ENCODE measurements at places on chromosomes 7 and 10.

GRCh38 chr7:142787034-142787768 is 16.4 kb downstream of the PRSS2 start:
- no peak for DNase-seq

DNA sequence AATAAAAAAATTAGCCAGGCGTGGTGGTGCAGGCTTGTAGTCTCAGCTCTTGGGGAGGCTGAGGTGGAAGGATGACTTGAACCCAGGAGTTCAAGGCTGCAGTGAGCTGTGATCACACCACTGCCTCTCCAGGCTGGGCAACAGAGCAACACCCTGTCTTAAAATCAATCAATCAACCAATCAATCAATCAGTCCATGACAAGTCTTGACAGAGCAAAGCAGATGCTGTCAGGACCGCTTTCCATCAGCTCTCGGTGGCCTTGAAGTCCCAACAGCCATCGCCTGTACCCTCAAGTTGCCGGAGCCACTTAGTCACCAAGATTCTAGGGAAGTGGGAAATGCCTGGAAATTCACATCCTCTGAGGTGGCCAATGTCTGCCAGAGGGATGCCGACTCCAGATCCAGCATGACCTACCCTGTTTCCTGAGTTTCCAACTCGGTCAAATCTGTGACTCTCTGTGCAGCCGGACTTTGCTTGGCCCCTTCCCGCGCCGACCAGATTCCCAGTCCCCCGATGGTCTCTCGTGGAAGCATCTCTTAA is 871 bp upstream of the CCL24 start:
- no peak for DNase-seq

DNA sequence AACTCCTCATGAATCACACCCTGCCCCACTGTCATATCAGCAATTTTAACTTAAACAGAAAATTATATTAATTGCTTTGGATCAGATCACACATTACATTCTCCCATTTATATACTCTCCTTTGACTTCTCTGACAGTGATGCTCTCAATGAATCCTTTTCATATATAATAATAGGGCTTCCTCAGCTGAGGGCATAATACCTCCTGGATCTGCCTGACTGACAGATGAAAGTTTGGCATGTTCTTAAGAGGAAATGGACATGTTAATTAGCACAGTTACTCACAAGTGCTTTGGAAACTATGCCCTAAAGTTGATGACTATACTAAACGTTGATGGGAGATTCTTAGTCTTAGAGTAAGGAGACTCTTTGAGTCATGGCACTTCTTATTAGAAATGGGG is 478.2 kb upstream of the LRRN3 start:
- no peak for DNase-seq

GRCh38 chr7:17781491-17782215 is 158.6 kb downstream of the SNX13 start:
- no peak for DNase-seq

DNA sequence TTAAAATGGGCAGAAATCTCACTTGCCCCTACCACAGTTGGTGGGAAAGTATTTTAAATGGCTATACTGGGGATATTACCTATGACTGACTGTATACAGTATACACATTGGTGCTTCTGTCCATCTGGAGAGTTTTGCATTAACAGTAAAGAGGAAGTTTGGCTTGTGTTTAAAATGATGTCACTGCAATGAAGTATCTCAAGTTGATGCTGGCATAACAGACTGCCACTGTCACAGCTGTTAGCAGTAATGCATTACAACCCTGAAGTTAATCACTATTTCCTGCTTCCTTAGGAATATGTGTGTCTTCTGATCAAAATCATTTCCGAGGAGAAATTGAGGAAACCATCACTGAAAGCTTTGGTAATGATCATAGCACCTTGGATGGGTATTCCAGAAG is 1.9 kb downstream of the DKK1 start:
- DNase-seq, result no peak

DNA sequence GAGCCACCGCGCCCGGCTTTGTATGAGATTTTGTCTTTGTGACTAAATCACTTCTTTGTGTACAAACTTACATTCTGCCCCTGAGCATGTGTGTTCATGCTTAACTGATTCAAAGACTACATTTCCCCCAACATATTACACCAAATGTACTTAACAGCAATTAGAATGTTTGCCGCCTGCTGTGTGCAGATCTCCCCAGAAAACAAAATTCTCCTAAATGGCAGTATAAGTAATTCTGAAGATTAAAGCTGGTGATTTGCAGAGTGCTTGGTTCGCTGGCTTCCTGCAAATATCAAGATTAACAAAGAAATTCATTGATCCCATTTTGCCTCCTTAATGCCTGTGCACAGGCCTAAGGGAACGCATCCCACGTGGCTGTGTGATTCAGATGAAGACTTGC is 230.3 kb downstream of the GALNT17 start:
- no peak for DNase-seq

- no peak for DNase-seq
Observed at GRCh38 chr7:30252885-30253795, 31.3 kb upstream of the ZNRF2 start.

- no peak for DNase-seq
Observed at GRCh38 chr7:142338633-142339501, 81.0 kb upstream of the PRSS58 start.

GRCh38 chr10:128084991-128085390 is 41.2 kb downstream of the MKI67 start:
- no peak for DNase-seq

- no peak for DNase-seq
Observed at GRCh38 chr10:46091828-46092523, 45.9 kb upstream of the MSMB start.

DNA sequence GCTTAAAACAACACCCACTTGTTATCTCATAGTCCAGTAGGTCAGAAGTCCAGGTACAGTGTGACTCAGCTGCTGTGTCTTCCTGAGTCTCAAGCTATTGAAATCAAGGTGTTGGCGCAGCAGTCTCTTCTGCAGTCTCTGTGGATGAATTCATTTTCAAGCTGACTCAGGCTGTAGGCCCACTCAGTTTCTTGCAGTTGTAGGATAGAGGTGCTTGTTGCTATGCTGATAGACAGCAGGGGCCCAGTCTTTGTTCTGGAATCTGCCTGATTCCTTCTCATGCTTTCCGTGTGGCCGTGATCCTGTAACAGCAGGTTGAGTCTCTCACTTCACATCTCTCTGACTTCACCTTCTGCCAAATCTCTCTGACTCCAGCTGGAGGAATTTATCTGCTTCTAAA is 400.4 kb upstream of the POM121L12 start:
- DNase-seq, result no peak

GRCh38 chr10:60208676-60209269 is 180.9 kb downstream of the ANK3 start:
- DNase-seq, result no peak

DNA sequence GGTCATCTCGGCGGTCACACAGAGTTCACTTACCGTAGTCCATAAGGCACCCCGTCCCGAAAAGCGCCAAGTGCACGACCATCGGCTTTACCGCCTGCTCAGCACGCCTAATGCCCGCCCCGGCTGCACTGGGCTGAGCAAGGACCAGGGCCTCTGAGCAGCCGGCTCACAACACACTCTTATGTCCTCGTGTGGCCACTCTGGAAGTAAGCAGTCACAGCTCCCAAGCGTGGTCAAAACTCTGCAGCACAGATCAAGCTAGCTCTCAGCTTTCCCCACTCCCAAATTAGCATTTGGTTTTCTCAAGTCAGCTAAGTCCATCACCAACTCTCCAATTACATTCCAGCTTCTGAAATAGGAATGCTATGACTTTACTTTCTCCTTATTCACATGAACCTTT is 57.7 kb downstream of the MAD1L1 start:
- DNase-seq, result no peak

DNA sequence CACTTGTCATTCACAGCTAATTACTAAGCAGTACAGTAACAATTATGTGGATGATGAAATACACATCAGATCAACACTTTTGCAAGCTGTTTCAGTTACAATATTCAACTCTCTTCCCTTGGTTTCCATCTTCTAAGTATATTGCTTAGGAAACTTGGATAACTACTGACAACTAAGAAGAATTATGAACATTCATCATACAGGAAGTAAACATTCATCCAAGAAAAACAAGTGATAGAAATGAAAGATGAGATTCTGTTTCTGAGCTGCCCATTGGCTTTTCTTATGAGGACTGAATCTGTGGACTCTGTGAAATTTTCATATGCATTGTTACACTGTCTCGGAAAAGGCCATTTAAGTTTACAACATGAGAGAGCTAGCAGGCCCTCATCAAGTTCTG is 240.2 kb downstream of the PRKG1 start:
- no peak for DNase-seq

DNA sequence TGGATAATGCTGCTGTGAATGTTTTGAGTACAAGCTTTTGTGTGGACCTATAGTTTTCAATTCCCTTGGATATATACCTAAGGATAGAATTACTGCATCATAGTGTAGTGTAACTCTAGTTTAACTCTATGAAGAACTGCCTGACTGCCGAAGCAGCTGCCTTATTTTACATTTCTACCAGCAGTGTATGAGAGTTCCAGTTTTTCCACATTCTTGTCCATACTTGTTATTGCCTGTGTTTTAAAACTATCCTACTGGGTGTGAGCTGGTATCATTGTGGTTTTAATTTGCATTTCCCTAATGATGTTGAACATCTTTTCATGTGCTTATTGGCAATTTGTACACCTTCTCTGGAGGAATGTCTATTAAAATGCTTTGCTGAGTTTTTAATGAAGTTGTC is 15.7 kb downstream of the SEPTIN7 start:
- no peak for DNase-seq

GRCh38 chr7:99669782-99670181 is 10.0 kb downstream of the CYP3A5 start:
- DNase-seq, result no peak

DNA sequence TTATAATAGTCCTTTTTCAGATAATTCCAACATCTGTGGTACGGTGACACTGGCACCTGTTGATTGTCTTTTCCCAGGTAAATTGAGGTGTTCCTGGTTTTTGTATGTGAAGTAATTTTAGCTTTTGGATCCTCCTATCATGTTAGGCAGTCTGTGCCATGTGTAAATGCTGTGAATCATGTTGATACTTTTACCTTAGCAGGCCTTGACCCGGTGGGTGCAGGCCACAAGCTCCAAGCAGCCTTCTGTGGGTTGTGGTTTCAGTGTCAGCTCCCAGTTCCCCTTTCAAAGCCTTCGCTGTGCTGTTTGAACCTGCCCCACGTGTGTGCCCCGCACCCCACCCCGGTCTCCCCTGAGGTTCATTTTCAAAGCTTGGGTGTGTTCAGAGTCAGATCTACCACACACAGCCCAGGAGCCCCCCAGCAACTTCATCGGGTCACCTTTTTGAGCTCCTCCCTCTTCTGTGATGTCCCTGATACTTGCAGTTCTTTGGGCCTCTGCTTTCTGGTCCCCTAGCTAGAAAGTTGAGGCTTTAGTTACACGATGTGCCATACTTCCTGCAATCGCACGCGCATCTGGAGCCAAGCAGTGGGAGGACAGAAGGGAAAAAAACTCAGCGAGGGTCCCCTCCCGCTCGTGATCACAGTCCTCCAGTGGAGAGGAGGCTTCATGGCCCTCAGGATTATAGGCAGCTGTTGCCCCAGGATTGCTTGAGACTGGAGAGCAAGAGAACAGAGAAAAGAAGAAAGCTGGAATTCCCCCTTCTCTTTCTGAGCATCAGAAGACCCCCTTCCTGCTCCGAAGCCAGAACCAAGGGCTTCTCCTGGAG is 8.7 kb upstream of the BHLHA15 start:
- peak; percentile 54 for DNase-seq

GRCh38 chr7:20395511-20395910 is 64.8 kb downstream of the ITGB8 start:
- no peak for DNase-seq

DNA sequence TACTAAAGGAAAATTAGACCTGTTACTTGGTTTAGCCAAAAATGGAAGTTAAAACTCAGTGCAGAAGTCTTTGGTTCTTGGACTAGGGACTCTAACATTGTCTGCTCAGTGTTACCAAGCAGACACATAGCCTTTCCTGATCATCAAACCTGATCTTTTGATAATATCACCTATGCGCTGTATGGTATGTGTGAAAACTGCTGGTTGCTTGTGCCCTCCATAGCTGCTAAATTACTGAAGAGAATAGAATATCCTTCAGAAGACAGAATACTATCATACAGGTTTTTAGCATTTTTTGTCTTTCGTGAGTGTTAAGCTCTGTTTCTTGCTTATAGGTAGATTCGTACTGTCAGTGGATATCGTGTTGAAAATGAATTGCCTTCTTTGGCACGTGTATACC is 68.7 kb downstream of the ST7 start:
- no peak for DNase-seq

- DNase-seq, result no peak
Observed at GRCh38 chr7:110944966-110945644, 145.8 kb upstream of the LRRN3 start.

- DNase-seq, result no peak
Observed at GRCh38 chr7:27078616-27079233, 17.1 kb downstream of the HOXA1 start.

Data from stimulated activated CD4-positive, alpha-beta T cell treated with anti-CD3 and anti-CD28 coated beads, Interleukin-4, amount 100 ng/mL, for 48 hours (primary cell).